Activated naive CD8-positive, alpha-beta T cell treated with anti-CD3 and anti-CD28 coated beads for 36 hours (primary cell): ENCODE measurements at places on chromosomes 1 and 21.

DNA sequence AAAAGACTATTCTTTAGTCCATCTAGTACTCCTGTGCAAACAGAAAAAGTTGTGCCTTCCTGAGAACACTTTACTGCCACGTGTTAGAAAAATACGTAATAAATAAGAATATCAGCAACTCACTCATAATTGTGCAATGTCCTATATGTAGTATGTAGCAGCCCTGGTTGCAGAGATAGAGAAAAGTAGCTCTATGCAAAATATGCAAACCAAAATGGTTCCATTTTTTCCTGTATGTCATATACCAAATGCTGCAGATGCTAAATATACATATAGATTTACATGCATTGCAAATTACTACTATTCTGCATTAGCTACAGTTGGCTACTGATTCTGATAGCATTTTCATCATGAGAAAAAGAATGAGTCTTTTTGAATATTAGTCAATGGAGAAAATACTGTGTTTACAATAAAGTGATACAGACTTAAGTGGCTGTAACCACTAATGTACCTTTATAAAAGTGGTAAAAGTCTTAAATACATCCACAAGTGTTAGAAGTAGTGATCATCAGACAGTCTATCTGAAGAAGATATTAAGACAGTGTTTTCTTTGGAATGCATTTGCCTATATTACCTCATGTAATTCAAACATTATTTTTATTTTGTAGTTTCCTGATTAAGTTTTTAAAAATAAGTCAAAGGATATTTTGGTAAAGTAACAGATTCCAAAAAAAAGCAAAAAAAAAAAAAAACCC lies 19.8 kb downstream of the NME7 start:
- no peak overlapping the region for H3K27ac ChIP-seq
- H3K4me3 ChIP-seq, result no peak overlapping the region
- H3K27me3 ChIP-seq, result no peaks in the 10 kb centered on the region
- peaks cover 5% of the 10 kb centered on the region for H3K36me3 ChIP-seq
- DNase-seq, result no peak
- peaks cover 19% of the 10 kb centered on the region for H3K4me1 ChIP-seq

DNA sequence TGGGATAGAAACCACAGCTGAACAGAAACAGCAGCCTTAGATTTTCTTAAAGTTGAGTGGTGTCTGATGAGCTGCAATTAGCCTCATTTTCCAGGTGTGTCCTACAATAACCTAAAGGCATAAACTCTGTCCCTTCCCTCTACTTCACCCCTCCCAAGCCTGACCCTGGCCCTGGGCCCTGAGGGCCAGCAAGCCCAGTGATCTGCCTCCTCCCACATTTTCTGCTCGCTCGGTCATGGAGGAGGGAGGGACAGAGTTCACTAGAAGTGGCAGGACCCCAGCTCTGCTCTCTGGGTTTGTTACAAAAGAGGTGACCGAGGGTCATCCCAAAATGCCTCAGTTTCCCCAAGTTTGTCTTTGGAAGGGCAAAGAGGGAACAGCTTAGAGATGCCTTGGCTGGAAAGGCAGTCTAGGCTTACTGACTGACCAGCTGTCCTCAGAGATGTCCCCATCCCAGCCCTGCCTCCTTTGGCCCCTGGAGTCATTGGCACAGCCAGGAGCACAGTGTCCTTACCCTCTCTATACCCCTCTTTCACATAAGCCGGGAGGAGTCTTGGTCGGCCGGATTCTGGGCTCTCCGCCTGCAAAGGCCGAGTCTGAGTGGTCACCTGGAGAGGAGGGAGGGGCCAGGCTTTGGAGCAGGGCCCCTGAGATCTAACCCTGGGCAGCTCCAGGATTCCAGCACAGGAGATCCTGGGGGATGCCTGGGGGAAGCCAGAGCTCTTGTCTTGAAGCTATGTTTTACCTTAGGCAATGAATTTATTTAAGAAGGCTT lies 172.7 kb downstream of the PTPRU start:
- DNase-seq, result no peak
- peaks cover 10% of the 10 kb centered on the region for H3K27me3 ChIP-seq
- no peak overlapping the region for H3K27ac ChIP-seq
- H3K4me1 ChIP-seq, result no peaks in the 10 kb centered on the region

DNA sequence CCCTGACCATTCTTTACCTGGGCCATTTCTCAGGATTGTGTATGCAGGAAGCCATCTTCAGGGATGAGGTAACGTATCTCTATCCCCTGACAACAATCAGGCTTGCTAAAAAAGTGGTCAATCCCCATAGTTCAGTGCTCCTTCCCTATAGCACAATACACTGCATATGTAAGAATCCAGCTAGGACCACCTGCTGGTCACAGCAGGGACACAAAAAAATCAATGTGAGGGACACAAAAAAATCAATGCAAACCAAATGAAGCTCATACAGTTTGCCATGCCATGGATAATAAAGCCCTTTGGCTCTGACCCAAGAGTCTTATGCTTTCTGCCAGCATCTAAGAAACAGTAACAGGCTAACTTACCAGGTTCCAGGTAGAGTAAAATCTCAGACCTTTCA lies 16.3 kb downstream of the ACBD6 start:
- no peaks in the 10 kb centered on the region for H3K27me3 ChIP-seq
- DNase-seq, result no peak
- H3K4me3 ChIP-seq, result no peak overlapping the region
- H3K4me1 ChIP-seq, result peaks cover 16% of the 10 kb centered on the region

- DNase-seq, result no peak
- H3K4me3 ChIP-seq, result no peak overlapping the region
Measured at GRCh38 chr1:10808441-10808840, 12.0 kb upstream of the CASZ1 start.

- DNase-seq, result no peak
- H3K27ac ChIP-seq, result no peak overlapping the region
- no peaks in the 10 kb centered on the region for H3K4me1 ChIP-seq
- H3K27me3 ChIP-seq, result no peaks in the 10 kb centered on the region
Measured at GRCh38 chr1:196209983-196210382, 398.3 kb downstream of the KCNT2 start.

- H3K27me3 ChIP-seq, result peaks cover 3% of the 10 kb centered on the region
- DNase-seq, result no peak
- H3K27ac ChIP-seq, result no peak overlapping the region
- H3K4me1 ChIP-seq, result no peaks in the 10 kb centered on the region
- H3K36me3 ChIP-seq, result no peaks in the 10 kb centered on the region
- H3K4me3 ChIP-seq, result no peak overlapping the region
Measured at GRCh38 chr1:17363771-17364170, 8.2 kb upstream of the PADI6 start.

GRCh38 chr1:66981679-66982078 lies 56.9 kb downstream of the MIER1 start:
- H3K27me3 ChIP-seq, result no peaks in the 10 kb centered on the region
- H3K36me3 ChIP-seq, result peaks cover 47% of the 10 kb centered on the region
- peak; percentile 24 for DNase-seq
- H3K4me3 ChIP-seq, result peak overlapping the region; percentile 48
- H3K27ac ChIP-seq, result peak overlapping the region; percentile 86
- H3K4me1 ChIP-seq, result peaks cover 35% of the 10 kb centered on the region

DNA sequence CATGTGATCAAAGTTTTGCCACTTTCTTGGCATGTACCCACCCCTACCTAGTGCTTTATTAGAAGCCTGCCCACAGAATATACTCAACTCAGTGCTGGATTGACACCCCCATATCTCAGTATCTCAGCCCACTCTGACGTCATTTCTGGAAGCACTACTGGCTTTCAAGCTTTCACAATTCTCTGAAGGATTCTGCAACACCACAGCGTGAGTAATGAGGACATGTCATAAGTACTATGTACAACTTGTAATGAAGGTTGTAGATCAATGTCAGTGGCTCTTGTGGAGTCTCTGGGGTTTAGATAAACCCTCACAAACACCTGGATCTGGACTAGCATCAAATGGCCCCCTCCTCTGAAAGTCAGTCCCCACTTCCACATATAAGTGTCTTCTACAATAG lies 57.2 kb downstream of the TNFSF4 start:
- H3K27me3 ChIP-seq, result no peaks in the 10 kb centered on the region
- no peak overlapping the region for H3K4me3 ChIP-seq
- no peak for DNase-seq
- peaks cover 23% of the 10 kb centered on the region for H3K36me3 ChIP-seq
- no peaks in the 10 kb centered on the region for H3K4me1 ChIP-seq

GRCh38 chr1:57058652-57059501 lies 93.1 kb upstream of the C8B start:
- no peaks in the 10 kb centered on the region for H3K27me3 ChIP-seq
- DNase-seq, result no peak
- no peaks in the 10 kb centered on the region for H3K4me1 ChIP-seq
- no peak overlapping the region for H3K27ac ChIP-seq
- H3K36me3 ChIP-seq, result no peaks in the 10 kb centered on the region
- no peak overlapping the region for H3K4me3 ChIP-seq

DNA sequence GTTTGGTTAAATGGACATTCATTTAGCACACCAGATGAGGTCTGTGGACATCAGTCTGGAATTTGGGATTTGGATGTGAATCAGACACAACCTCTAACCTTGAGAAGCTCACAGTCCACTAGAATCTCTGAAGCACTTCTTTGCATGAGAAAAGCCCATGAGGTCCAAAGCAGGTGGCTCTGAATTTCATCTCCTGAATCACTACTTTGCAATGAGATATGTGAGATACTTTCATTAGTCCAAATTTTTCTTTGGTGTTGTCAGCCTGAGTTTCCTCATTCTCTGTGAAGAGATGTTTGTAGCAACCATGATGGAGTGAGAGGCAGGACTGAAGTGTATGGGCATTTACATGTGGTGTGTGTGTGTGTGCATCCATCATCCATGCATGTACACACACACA lies 16.5 kb upstream of the LCE2D start:
- H3K36me3 ChIP-seq, result no peaks in the 10 kb centered on the region
- H3K27me3 ChIP-seq, result peaks cover 14% of the 10 kb centered on the region
- DNase-seq, result no peak
- H3K27ac ChIP-seq, result no peak overlapping the region
- no peak overlapping the region for H3K4me3 ChIP-seq

GRCh38 chr1:181821701-181822100 lies 239.8 kb downstream of the ZNF648 start:
- H3K27ac ChIP-seq, result no peak overlapping the region
- H3K4me1 ChIP-seq, result no peaks in the 10 kb centered on the region
- H3K4me3 ChIP-seq, result no peak overlapping the region

DNA sequence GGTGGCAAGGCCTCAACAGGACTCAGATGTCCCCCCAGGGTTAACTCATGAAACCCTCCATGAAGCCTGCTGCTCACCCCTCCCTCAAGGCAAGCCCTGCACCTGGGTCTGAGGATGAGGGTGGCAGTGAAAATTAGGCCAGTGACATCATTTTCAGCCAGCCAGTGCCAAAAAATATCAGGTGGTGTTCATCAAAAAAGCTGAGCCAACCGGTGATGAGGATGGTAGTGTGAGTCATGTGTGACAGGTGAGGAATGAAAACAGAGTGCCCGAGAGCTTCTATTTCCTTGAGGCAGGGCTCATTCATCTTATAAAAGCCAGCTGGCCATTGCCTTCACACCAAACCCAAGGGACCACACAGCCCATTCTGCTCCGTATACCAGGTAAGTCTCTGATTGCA lies at the start of gene SPRR1A:
TSS of gene SPRR1A (plus strand) at position 339 of the 400 bp plus-strand sequence. CDS start 1,150 bp downstream, outside the sequence.
- H3K4me1 ChIP-seq, result no peaks in the 10 kb centered on the region
- H3K27me3 ChIP-seq, result peaks cover 40% of the 10 kb centered on the region
- no peak within 1 kb of the TSS for H3K27ac ChIP-seq
- no peak within 1 kb of the TSS for H3K4me3 ChIP-seq
- DNase-seq, result no peak
- H3K36me3 ChIP-seq, result no peaks in the 10 kb centered on the region

DNA sequence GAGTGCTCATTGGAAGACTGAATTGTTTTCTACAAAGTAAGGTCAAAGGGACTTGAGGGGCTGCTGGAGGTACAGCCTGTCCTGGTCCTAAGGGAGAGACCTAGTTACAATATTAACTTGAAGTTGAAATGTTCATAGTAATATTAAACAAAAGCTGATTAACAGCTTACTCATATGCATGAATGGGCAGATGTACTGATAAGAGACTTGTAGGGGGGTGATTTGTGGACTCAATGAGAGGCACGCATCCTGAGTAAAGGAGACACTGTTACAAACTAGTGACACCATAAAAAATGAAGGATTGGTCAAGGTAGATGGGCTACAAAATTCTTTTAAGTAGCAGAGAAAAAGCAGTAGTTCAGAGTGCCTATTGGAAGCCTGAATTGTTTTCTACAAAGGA lies 2.7 kb downstream of the HSD11B1 start:
- no peak overlapping the region for H3K4me3 ChIP-seq
- peaks cover 37% of the 10 kb centered on the region for H3K4me1 ChIP-seq
- peaks cover 3% of the 10 kb centered on the region for H3K36me3 ChIP-seq
- H3K27me3 ChIP-seq, result peaks cover 4% of the 10 kb centered on the region

GRCh38 chr1:161196521-161197451 lies 2.1 kb downstream of the ADAMTS4 start:
- H3K27ac ChIP-seq, result no peak overlapping the region
- no peaks in the 10 kb centered on the region for H3K27me3 ChIP-seq
- DNase-seq, result no peak
- H3K4me1 ChIP-seq, result peaks cover 37% of the 10 kb centered on the region
- no peak overlapping the region for H3K4me3 ChIP-seq

GRCh38 chr1:9073143-9073542 lies 3.7 kb upstream of the SLC2A5 start:
- no peak overlapping the region for H3K4me3 ChIP-seq
- no peaks in the 10 kb centered on the region for H3K36me3 ChIP-seq
- no peak overlapping the region for H3K27ac ChIP-seq
- H3K4me1 ChIP-seq, result peaks cover 20% of the 10 kb centered on the region

- H3K27ac ChIP-seq, result no peak overlapping the region
- DNase-seq, result no peak
- H3K4me1 ChIP-seq, result peaks cover 7% of the 10 kb centered on the region
- H3K27me3 ChIP-seq, result peaks cover 8% of the 10 kb centered on the region
- no peak overlapping the region for H3K4me3 ChIP-seq
Measured at GRCh38 chr1:70405780-70406416, 5.2 kb upstream of the CTH start.

- H3K27ac ChIP-seq, result no peak overlapping the region
- no peaks in the 10 kb centered on the region for H3K4me1 ChIP-seq
- no peaks in the 10 kb centered on the region for H3K27me3 ChIP-seq
- no peak overlapping the region for H3K4me3 ChIP-seq
Measured at GRCh38 chr1:96387785-96388184, 333.8 kb upstream of the PTBP2 start.
